ENCODE measurements at places on chromosomes 3 and 15.

GRCh38 chr15:69000091-69000490 is 14.4 kb upstream of the NOX5 start:
- DNase-seq = no peak

DNA sequence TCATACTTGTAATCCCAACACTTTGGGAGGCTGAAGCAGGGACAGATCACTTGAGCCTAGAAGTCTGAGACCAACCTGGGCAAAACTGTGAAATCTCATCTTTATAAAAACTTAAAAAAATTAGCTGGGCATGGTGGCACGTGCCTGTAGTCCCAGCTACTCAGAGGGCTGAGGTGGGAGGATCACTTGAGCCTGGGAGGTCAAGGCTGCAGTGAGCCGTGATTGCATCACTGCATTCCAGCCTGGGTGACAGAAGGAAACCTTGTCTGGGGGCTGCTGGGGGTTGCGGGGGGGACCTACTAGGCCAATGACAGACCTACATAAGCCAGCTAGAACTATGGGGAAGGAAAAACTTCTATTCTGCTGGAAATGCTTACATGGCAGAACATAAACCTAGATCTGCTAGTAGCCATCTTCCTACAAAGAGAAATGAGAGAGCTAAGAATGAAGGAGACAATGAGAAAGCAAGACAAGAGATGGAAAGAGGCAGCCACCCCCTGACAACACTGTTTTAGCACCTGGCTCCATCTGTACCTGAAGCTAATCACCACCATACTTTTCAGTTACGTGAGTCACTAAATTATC is 23.9 kb downstream of the FOXP1 start:
- DNase-seq = no peak

GRCh38 chr3:66365080-66365479 is 135.7 kb downstream of the LRIG1 start:
- DNase-seq = no peak

GRCh38 chr15:68787609-68788263 is 33.0 kb downstream of the ANP32A start:
- no peak for DNase-seq

DNA sequence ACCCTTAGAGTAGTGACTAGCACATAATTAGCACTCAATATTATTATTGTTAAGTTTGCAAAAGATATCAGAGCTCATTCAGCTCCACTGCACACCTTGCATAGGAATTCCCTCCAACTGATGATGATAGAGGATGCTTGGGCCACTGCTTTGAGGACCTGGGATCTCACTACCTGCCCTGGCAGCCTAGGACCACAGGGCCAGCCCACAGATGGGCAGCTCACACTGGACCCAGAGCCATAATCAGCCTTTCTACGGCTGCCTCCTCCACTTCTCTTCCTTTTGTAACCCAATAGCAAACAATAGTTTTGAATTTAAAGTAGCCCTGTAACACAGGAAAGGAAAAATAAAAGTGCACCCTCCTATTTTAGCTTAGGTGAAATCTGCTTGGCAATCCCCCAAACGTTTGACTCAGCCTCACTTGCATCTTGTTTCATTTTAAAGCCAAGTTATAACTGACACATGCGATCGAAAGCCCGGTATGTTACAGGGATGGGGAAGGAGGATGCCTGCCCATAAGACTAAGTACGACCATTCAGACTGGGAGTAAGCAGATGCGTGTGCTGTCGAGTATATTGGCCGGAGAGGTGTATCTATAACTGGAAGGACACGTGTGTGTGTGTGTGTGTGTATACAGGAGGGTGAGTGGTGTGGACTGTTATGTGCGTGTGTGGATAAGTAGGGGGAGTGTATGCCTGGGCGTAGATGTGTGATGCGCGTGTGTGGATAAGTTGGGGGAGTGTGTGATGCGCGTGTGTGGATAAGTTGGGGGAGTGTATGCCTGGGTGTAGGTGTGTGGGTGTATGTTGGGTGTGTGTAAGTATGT is 65.9 kb downstream of the CPN2 start:
- DNase-seq = no peak

- no peak for DNase-seq
Observed at GRCh38 chr3:198062068-198062465, 102.0 kb downstream of the LMLN start.

DNA sequence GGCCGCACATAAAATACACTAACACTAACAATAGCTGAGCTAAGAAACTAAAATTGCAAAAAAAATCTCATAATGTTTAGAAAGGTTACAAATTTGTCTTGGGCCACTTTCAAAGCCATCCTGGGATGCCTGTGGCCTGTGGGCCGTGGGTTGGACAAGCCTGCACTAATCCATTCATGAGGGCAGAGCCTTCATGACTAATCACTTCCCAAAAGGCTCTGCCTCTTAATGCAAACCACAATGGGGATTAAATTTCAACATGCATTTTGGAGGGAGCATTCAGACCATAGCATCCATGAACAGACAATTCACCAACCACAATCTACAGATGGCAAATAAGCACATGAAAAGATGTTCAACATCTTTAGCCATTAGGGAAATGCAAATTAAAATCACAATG is 128.2 kb downstream of the SUCLG2 start:
- no peak for DNase-seq

- no peak for DNase-seq
Observed at GRCh38 chr3:158359339-158359738, 211.7 kb upstream of the MLF1 start.
